MM.1S (cell line): ENCODE measurements at places on chromosomes 13 and 19.

DNA sequence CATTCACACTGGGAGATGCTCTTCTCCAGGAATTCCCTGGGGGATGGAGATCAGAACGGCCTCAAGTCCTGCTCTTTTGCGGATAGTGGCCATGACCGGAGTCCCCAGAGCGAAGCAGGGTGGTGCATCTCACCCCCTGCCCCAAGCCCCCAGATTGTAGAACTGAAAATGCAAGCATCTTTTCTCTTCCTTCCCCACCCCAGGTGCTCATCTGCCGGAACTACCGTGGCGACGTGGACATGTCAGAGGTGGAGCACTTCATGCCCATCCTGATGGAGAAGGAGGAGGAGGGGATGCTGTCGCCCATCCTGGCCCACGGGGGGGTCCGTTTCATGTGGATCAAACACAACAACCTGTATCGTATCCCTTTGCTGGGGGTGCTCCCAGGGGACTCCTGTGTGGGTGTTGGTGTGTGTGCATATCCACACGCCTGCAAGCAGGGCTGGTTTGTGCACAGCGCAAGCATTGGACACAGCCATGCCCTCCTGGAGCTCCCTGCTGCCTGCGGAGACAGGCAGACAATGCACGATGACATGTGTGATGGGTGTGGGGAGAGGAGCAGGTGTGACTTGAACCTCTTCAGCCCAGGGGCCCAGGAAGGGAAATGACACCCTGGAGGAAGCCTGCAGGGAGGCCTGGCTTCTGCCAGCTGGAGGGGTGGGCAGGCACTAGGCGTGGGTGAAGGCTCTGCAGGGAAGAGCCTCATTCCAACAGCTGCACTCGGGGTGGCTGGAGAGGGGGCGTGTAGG, 5.7 kb downstream of the AP1M1 start:
- DNase-seq, result no peak

- DNase-seq, result no peak
These were observed 17.6 kb upstream of the TNFRSF19 start for GRCh38 chr13:23552661-23553060.

- peak; percentile 47 for DNase-seq
These were observed 10.1 kb upstream of the ZNF358 start for GRCh38 chr19:7505682-7506384.

DNA sequence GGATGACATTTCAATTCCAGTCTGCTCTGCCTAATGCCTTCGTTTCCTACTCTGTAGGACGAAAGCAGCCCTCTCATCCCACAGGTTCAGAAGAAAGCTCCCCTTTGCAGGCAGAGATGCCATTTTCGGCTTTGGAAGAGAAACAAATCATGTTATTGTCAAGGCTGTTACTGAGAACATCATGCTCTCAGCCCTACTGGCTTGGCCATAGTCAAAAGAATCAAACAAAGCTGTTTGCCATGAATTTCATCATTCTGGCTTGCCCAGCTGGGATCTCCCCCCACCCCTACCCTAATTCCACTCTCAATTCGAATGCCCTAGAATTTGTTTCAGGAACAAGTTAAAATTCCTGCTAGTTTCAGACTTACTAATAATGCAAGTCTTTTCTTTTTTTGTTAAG, 162.3 kb upstream of the SERP2 start:
- no peak for DNase-seq

DNA sequence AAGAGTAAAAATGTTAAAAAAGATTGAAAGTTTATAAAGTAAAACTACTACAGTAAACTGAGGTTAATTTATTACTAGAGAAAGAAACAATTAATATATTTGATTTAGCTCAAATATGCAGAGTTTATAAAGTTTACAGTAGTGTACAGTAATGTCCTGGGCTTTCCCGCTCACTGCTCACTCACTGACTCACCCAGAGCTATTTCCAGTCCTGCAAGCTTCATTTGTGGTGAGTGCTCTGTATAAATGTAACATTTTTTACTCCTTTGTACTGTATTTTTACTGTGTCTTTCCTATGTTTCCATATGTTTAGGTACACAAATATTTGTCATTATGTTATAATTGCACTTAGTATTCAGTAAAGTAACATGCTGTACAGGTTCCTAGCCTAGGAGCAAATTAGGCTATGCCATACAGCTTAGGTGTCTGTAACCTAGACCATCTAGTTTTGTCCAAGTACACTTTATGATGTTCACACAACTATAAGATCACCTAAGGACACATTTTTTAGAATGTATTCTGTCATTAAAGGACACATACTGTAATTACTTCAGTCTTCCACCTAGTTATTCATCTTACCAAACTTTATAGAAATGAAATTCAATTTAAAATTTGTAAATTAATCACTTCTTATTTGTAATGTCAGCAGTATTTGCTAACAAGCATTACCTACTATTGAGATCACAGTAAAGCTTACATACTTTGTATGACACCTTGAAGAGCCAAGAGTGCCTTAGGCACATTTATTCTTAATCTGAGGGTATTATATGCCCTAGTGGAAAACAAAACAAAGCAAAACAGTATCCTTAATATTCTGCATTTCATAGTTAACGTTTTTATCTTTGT, 683.4 kb downstream of the PCDH9 start:
- no peak for DNase-seq
